ENCODE measurements at places on chromosomes 6 and 20. TPM values are rescaled to one million over a fixed set of nuclear protein-coding genes. Genes with fewer than 3 reads are reported as not detected.

NKX2-4 gene
- not detected for total RNA-seq

LY6G6D gene
- total RNA-seq: not detected

RNF5 gene
- total RNA-seq: 52.0 TPM

LCA5 gene
- 2.7 TPM for total RNA-seq

NMBR gene
- total RNA-seq: not detected

PPP1R3D gene
- total RNA-seq: 8.7 TPM

DNA sequence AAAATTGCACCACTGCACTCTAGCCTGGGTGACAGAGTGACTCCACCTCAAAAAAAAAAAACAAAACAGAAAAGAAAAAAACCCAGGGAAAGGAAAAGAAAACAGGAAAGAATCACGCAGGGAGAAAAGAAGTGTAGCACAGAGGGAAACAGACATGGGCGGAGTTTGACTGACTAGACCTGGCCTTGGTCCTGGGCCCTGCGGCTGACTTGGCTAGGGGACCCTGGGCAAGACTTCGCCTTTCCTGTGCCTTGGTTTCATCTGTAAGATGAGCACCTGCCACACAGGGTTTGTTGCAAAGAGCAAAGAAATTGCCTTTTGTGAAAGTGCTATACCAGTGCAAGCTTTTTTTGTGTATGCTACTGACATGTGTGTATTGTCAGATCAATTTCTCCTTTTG is 71.3 kb upstream of the KCNG1 start:
- DNase-seq: no peak

DNA sequence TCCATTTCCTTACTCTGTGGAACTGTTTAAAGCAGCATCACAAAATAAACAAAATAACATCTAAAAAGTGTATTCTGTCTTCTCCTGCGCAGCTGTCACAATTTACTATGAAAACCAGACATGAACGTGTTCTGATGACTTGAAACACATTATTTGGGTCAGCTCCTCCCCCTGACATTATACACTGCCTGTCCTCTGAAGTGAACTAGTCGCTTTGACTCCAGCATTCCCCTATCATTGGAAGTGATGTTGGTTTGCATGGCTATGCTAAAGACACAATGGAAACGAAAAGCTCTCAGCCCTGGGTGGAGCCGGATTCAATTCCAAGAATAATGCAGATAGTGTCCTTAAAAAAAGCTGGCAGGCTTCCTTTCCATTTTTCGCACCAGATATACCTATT is 125.9 kb downstream of the FYN start:
- no peak for DNase-seq

GRCh38 chr6:157912326-157912725 is 69.3 kb upstream of the SYNJ2 start:
- no peak for DNase-seq

GRCh38 chr6:96889146-96889545 is 8.5 kb downstream of the NDUFAF4 start:
- no peak for DNase-seq

GRCh38 chr6:45001663-45002062 is 326.5 kb upstream of the RUNX2 start:
- no peak for DNase-seq

DNA sequence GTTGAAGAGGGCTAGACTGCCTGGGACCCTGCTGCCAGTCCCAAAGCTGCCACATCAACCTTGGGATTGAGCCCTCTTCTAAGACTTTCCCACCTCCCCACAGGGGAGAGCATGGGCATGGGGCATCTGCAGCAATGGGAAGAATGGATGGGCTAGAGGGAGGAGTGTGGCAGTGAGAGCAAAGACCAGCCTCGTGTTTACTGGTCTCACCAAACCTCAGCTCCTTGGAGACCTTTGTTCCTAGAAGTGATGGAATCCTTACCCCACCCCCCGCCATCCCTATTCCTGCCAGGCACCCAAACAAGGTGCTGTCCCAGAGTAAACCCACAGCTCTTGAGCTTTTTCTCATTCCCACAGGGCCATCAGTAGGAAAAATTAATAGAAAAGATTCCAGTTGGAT is 20.0 kb upstream of the ARMC12 start:
- no peak for DNase-seq

DNA sequence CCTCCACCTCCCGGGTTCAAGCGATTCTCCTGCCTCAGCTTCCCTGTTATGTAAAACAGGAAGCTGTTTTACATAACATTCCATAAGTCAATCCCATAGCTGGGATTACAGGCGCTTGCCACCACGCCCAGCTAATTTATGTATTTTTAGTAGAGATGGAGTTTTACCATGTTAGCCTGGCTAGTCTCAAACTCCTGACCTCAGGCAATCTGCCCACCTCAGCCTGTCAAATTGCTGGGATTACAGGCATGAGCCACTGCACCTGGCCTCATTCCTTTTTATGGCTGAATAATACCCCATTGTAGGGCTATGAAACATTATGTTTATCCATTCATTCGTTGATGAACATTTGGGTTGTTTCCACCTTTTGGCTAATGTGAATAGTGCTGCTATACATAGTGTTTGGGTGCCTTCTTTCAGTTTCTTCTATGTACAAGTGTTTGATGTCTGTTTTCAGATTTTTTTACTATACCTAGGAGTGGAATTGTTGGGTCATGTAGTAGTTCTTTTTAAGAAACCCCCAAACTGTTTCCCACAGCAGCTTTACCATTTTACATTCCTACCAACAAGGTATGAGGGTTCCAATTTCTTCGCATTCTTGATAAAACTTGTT is 138.7 kb upstream of the COL21A1 start:
- no peak for DNase-seq

- DNase-seq: no peak
Measured at GRCh38 chr6:167573461-167574215, 248.8 kb downstream of the TTLL2 start.

All from psoas muscle (tissue), 8 donors.